ENCODE measurements at places on chromosomes 4 and X.

GRCh38 chr4:6730603-6731317 lies 14.8 kb downstream of the BLOC1S4 start:
- peak; percentile 17 for DNase-seq

DNA sequence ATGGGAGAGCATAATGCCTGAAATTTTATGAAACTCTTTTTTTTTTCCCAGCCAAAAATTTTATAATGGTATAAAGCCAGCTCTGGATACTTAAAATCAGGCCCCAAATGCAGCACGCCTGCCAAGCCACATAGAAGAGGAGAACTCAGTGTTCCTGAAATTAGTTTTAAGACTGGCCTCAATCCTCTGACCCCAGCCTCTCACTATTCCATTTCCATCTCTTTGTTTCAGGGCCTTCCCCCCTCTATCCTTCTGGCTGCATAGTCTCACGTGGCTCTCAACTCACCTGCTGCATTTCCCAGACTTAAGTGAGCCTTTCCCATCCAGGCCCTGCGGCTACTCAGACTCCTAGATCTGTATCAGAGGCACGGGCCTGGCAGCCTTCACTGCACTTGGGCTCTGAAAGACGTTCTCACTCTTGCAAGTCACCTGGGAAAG lies 5.2 kb upstream of the CBR4 start:
- no peak for DNase-seq

GRCh38 chrX:57565198-57565597 lies 26.6 kb upstream of the ZXDB start:
- DNase-seq, result no peak

DNA sequence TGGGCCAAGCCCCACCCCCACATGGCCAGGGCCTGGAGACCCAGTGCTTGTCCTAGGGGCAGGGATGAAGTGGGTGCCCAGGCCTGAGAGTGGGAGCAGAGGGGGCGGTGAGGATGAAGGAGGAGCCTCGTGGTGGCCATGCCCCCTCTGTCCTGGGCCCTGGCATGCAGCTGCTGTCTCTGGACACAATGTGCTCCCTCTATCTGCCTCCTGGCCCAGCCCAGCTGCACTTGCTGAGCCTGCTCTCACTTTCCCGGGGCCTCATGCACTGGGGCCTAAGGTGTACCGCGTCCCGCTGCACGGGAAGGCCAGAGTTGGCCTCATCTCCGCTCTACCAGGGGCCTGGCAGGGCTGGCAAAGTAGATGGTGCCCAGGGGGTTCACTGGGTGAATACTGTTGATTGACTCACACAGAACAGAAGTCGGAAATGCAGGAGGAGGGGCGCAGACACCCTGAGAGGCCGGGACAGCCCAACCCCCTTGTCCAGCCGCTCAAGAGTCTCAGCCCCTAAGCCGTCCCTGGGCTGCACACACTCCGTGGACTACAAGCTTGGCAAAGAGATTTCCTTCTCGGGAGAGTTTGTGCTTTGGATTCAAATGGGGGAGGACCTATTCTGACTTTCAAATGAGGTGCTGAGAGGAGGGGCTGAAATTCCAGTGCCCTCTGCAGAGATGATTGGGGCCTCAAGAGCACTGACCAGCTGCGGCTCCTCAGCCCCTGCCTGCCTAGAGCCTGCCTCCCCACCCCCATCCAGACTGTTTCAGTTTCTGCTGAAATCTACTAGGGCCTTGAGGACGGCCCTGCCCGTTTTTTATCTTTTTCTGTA lies 112.4 kb downstream of the PSAPL1 start:
- peak; percentile 86 for DNase-seq

DNA sequence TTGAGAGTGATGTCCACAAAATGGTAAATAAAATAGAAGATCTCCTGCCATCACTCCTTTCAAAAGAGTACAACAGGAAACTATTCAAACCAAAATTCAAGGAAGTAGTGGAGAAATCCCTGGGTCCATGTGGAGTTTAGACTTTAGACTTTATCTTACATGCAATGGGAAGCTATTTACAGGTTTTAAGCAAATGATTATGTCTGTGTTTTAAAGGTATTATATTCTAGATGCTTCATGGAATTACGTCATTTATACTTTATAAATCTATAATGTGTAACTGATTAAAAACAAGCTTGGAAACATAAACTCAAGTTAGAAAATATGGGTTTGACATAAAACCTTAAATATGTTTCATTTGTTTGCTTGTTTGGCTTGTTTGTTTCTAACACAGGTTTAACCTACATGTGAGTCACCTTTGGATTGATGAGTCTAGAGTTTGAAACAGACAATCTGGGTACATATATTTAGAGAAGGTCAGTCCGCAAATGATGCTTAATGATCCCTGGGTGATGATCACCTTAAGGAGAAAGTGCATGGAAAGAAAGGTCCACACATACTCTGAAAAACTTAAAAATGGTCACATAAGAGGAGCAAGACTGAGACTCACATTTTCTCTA lies 519.6 kb upstream of the AGA start:
- no peak for DNase-seq

- no peak for DNase-seq
Measured at GRCh38 chr4:152290366-152290921, 245.4 kb downstream of the FBXW7 start.

- DNase-seq, result peak; percentile 22
Measured at GRCh38 chr4:177339477-177340374, 30.1 kb downstream of the NEIL3 start.

- DNase-seq, result no peak
Measured at GRCh38 chr4:129561886-129562671, 466.1 kb downstream of the C4orf33 start.

DNA sequence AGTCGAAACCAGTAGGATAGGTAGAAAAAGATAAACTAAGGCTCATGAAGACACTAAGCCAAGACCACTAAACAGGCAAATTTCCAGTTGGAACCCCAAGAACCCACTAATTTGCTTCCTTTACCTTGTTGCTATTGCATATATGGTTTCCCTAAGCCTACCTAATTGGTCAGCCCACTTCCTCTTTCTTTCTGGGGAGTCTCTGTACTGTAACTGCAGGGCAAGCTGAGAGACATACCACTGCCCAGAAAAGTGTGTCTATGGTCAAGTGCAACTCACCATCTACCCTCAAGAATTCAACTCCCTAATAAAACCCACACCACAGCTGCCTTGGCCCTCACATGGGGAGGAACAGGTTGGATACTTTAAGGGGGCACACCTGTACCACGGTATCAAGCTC lies 28.6 kb downstream of the IDS start:
- no peak for DNase-seq

DNA sequence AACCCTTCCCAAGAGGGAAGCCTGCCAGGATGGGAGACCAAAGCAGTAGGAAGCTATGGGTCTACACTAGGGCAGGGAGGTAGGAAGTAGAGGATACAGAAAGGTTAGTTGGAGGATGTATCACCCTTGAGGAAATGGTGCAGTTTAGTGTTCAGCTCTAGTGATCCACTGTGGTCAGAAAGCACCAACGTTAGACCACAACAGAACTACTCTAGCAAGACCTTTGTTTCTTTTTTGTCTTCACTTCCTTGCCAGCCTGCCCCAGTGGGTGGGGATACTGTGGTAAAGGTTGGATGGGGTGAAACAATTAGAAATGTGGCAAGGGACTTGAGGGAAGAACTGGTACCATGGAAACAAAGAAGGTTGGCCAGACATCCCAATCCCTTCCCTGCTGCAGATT lies 83.3 kb downstream of the DDIT4L start:
- DNase-seq, result no peak

GRCh38 chr4:12146339-12146738 lies 717.6 kb upstream of the HS3ST1 start:
- no peak for DNase-seq

DNA sequence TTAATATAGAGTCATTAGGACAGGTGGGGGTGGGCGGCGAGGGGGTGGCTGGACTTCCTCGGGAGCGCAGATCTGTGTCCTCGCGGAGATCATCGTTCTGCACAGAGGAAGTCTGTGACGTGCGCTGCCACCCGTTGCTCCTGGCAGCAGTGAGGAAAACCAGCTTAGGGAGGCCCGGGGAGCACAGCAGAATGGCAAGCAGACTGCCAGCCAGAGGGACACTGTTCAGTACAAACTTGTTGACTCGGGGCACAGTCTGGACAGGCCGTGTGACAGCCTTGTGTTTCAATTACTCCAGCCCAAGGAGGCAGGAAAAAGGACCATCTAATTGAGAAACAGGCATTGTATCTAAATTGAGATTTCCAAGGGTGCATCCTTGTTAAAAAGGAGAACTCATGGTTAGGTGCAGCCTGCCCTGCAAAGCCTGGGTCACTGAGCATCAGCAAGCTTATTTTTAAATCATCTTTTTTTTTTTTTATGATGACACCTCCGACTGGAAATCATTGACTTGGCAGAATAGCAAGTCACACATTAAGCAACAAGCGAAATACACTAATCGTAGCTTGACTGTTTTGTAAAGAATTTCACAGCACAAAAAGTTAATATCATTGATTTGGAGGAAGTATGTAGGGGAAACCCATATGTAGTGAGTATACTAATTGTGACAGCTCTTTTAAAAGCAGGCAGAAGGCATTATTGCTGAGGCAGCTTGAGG lies 512.0 kb upstream of the FAT1 start:
- DNase-seq, result peak; percentile 15

DNA sequence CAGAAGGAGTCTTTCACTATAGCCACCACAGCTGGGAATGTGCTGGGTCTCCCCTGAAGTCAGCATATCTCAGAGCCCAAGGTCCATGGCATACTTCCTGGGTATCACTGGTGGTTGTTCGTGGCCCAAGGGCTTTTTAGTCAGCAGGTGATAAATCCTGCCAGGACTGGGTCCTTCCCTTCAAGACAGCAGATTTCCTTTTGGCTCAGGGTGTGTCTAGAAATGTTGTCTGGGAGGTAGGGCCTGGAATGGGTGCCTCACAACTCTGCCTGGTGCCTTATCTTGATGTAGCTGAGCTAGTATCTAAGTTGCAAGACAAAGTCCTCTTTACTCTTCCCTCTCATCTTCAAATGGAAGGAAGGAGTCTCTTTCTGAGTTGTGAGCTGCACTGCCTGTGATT lies 102.4 kb upstream of the TMLHE start:
- no peak for DNase-seq

DNA sequence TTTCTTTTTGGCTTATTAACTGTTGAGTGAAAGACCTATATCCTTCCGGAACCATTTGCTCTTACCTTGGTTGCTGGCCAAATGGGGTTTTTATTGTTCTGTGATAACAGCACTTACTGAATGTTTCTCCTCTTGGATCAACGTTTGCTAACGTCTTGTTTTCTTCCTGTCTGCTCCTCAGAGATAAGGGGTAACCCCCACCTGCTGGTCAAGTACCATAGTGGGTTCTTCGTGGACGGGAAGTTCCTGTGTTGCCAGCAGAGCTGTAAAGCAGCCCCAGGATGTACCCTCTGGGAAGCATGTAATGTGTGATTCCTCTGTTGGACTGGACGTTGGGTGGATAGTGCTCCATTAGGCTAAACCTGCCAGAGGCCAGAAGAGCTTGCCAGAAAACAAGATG lies 15.3 kb downstream of the BMX start:
- no peak for DNase-seq

DNA sequence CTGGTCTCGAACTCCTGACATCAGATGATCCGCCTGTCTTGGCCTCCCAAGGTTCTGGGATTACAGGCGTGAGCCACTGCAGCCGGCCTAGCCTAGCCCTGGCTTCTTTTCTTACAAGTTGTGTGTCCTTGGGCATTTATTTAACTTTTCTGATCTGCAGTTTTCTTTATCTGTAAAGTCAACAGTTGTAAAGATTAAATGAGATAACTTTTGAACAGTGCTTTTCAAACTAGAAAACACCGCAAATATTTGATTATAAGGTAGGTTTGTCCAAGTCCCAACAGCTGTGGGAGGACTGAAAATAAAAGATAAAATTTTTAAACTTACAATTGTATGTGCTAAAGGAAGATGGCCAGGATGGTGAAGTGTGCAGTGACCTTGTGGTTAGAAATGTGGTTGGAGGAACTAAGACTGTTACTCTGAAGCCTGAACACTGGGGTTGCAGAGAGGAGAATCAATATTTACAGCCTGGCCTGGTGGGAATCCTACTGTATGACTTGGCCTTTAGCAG lies 44.8 kb downstream of the GSX2 start:
- no peak for DNase-seq

DNA sequence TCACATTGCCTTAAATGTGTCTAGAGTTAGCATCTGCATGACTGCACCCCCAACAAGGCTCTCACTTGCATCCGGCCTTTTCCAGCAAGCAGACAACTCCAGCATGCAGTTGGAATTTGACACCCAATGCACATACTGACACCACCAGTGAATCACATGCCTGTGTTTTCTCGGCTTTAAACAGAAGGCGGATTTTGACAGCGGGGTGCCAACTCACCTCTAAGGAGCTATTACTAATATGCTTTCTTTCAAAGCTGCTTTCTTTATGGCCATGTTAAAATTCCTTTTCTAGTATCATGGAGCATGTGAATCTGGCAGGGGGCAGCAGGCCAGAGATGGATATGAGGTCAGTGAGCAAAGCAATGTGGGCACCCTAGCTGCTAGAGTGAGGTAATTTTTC lies 78.0 kb upstream of the CLNK start:
- DNase-seq, result no peak

- no peak for DNase-seq
Measured at GRCh38 chr4:69025191-69025998, 70.9 kb upstream of the UGT2B7 start.

- DNase-seq, result no peak
Measured at GRCh38 chr4:40301603-40302002, 33.5 kb upstream of the CHRNA9 start.

GRCh38 chr4:113423631-113424030 lies 337.9 kb downstream of the CAMK2D start:
- no peak for DNase-seq

DNA sequence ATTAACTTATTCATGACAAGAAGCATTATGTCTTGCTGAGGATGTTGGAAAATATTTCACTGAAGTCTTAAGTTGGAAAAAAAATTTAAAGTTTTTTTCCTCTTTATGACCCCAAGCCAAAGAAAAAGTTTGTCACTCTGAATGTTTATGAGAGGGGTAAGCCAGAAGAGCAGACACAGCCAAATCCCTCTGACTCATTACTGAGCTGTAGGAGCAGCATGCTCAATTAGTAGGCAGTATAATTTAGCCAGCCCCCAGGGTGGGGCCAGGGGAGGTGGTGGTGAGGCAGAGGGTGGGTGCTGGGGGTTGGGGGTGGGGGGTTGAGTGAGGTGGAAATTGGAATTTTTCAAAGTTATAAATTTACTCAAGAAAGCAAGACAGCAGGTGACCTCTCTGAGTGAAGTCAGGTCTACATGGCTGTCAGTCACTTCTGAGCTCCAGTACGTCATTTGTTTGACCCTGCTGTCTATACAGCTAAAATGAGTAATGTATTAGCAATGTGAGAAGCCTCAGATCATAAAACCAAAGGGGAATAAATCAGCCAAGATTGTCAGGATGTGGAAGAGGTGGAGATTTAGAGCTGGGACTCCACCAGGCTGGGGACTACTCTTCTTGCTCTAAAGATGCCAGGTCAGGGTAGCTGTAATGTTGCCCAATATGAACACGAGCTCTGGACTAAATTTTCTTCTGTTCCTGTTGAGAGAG lies 98.8 kb upstream of the NDP start:
- DNase-seq, result no peak

GRCh38 chr4:147640331-147640730 lies 23.1 kb downstream of the TMEM184C start:
- no peak for DNase-seq

Measured in hippocampal formation (tissue), 2 donors.